Germinal center (tissue), 1 donor: ENCODE measurements at places on chromosomes 7 and 10.
A peak's percentile ranks its signal among the peaks of the same experiment; 100 is the strongest.

DNA sequence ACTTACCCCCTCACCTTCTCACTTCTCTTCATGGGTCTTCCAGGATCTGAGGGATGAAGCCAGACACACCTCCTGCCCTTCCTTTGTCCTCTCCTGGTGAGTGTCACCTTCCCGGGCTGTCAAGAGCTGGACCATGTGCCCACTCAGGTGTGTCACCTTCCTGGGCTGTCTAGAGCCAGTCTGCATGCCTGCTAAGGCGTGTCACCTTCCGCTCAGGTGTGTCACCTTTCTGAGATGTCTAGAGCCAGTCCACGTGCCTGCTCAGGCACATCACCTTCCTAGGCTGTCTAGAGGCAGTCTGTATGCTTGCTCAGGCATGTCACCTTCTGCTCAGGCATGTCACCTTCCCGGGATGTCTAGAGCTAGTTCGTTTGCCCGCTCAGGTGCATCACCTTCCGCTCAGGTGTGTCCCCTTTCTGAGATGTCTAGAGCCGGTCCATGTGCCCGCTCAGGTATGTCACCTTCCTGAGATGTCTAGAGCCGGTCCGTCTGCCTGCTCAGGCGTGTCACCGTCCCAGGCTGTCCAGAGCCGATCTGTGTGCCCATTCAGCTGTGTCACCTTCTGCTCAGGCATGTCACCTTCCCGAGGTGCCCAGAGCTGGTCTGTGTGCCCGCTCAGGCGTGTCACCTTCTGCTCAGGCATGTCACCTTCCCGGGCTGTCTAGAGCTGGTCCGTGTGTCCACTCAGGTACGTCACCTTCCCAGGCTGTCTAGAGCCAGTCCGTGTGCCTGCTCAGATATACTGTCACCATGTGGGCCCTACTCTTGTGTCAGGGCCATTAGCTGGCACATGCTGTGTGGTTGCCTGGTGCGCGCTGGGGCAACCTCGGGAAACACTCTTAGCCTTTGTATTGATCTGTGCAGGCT is 245.3 kb downstream of the EBF3 start:
- DNase-seq, result no peak

DNA sequence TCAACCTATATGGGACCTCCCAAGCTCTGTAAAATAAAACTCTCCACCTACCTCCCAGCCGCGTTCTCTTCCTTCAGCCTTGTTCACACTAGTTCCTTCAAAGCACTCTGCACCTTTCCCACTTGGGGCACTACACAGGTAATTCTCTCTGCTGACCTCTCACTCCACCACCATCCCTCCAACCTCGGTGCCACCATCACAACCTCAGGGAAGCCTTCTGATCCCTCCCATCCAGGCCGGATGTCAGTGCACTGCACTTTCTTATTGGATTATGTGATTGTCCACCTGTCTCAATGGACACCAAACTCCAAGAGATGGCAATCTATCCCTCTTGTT is 7.0 kb downstream of the LARP4B start:
- no peak for DNase-seq

- no peak for DNase-seq
Measured at GRCh38 chr10:60661637-60662036, 116.6 kb upstream of the CDK1 start.

DNA sequence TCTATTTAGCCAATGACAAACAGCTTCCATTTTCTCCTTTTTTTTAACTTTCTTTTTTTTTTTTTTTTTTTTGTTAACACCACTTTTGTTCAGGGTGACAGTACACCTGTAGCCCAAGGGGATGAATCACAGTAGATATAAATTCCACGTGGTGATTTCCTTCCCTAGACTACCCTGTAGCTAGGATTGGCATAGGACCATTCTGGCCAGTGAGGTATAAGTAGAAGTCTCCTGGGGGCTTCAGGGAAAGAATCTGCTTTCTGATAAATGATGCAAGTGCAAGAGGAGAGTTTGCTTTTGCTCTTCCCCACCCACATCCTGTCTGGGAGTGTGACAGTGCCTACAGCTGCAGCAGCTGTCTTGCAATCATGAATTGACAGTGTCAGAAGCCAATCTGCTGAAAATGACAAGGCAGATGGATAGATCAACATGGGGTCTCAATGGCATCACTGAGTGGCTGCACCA is 63.2 kb upstream of the TOMM7 start:
- DNase-seq, result peak; percentile 36
